ENCODE measurements at places on chromosomes 5 and 9.

GRCh38 chr5:67720162-67720772 is 495.3 kb upstream of the PIK3R1 start:
- DNase-seq = no peak

- no peak for DNase-seq
These were observed 64.5 kb downstream of the ARSB start for GRCh38 chr5:78920604-78921003.

GRCh38 chr9:94905606-94906005 is 179.1 kb downstream of the AOPEP start:
- no peak for DNase-seq

GRCh38 chr5:73906277-73906676 is 280.3 kb downstream of the ARHGEF28 start:
- no peak for DNase-seq

- DNase-seq = no peak
These were observed 38.4 kb downstream of the RASGRF2 start for GRCh38 chr5:80998590-80998979.

- DNase-seq = no peak
These were observed 197.3 kb downstream of the MELK start for GRCh38 chr9:36770025-36770424.

GRCh38 chr5:859391-859790 is 8.6 kb upstream of the ZDHHC11 start:
- DNase-seq = no peak

- no peak for DNase-seq
These were observed 1.8 kb downstream of the GSN start for GRCh38 chr9:121269642-121270254.

DNA sequence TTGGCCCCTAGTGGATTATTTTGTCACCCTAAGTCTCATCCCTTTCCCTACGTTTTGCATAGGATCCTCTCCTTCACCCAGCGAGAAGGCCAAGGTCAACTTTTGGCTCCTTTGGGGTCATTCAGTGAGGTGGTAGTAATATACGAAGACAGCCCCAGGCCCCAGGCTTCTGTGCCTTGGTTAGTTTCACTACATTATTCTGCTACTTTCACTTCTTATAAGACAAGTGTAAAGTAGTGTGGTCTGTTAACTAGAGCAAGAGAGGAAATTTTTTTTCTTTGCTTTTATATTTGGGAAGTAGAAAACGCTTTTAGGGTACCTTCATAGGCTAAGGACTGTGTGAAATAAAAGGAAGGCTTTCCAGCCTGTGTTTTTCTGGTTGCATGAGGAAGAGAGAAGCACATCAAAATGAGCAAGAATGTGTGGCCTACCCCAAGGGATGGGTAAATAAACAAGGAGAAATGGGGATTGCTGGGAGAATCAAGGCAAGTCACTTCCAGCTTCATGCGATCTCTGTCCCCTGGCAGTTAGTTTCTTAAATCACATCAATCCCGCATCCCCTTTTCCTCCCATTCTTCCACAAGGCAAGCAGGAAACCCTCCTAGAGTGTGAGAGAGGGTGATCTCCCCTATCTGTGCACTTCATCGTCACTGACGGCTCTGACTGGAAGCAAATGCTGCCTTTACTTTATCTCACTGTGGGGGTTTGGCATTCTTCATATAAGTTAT is 677.0 kb upstream of the WWC1 start:
- no peak for DNase-seq

- no peak for DNase-seq
These were observed 202.5 kb upstream of the GAS1 start for GRCh38 chr9:87149799-87150198.

DNA sequence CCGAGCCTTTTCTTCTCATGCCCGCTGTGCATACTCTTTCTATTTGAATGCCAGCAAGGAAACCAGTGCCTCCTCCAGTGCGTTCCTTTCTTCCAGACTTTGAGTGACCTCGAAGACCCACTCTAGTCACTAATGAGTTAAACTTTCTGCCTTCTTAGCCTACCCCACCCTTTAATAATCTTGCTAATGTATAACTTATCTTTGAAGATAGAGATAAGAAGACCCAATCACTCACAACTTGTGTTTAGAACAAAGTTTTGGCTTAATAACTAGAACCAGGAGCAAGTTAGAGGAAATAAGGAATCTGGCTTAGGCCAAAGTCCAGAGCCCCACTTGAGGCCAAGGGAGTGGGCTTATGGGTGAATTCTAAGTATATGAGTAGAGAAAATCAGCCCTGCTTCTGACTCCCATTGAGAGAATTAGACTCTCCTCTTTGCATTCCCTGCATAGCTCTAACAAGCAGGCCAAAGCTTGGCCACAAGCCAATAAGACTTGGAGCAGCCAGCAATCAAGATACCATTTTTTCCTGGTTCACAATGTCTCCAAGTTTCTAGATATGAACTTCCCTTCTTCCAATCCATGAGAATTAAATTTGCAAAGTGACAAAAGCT is 181.5 kb upstream of the PIK3R1 start:
- no peak for DNase-seq

All from NCI-H187 (cell line).